ENCODE measurements at places on chromosomes 5 and 9. TPM values are rescaled to one million over a fixed set of nuclear protein-coding genes. Genes with fewer than 3 reads are reported as not detected.

DNA sequence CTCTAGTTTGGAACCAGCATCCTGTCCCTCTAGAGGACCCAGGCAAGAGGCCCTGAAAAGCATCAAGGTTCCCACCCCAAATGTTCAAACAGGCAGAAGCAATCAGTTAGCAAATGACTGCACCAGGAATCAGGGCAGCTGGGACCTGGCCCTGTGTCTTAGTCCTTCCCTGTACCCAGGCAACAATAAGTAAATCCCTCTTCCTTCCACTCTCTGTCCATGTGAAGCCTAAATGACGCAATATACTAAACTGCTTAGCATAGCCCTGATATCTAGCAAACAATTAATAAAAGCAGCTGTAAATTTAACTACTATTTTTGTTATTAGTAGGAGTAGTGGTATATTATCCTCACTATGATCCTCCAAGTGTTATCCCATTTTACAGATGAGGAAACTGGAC is 13.2 kb upstream of the ADRA1B start:
- no peak for DNase-seq

DNA sequence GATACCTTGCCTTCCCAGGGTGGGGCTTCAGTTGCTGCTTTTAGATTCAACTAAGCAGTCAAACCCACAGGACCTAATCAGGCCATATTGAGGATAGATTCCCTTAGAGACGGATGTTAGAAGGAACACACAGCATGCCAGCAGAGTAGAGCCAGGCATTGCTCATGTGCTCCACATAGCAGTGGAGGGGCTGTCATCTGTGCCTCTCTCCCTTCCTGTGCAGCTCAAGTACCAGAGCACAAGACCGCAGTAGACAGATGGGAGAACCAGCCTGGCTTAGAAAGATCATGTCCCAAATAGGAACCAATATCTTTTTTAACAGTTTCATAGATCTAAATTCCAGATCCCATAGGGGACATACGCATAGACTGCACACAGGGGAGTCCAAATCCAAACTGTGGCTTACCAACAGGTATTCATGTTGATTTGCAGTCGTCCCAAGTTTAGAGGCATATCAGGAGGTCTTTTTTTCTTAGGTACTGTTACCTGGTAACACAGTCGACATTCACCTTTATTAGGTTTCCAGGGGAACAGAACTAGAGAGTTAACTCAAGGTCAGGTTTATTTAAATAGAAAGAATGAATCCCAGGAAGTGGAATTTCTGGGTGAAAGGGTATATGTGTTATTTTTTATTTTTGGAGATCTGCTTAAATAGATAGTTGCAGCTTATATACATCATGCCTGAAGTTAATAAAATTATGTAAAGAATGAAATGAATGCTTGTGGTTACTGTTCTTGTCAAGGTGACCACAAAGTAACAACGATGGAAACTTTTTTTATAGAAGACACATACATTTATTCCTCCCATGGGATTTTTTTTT is 43.5 kb upstream of the PCAT7 start:
- no peak for DNase-seq

DNA sequence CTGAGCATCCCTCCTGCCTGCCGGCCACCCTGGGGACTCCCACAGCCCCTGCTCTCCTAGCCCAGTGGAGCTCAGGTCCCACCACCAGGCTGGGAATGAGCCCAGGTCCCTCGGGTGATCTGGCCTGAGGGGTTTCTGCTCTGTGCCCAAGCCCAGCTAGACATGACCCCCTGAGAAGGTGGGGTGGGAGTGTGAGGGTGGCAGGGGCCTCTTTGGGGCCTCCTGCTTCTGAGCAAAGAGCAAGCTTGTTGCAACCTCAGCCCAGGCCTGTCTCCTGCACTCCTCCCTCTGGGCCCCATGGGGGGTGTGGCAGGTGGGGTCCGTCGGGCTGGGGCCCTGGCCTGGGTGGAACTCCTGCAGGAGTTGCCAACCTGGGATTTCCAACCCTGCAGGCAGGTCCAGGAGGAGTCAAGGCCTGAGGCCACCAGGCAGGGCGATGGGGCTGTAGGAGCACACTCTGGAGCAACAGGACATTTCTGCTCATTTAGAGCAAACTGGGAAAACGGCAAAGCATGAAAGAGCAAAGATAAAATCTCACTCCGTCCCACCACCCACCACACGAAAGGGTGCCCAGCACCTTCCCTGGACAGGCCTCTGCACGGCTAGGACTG is 11.4 kb upstream of the NRARP start:
- DNase-seq: peak; percentile 73

DNA sequence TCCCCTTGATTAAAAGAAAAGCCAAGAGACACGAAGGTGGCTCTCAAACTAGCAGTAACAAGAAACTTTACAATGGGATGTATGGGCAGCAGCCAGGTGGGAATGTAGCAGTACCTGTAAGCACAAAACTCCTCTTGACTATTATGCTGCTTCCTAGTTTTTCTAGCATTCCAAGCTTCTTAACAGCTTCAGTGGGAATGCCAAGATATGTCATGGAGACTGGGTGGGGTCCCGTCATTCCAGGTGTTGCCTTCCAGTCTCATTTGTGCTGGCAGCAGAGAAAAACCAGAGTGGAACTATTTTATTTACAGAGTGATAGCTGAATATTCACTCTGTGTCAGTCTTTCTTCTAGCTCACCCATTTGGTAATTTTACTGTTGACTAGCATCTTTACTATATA is 236.6 kb downstream of the ARL15 start:
- DNase-seq: no peak

GRCh38 chr5:168346417-168346816 is 55.0 kb downstream of the WWC1 start:
- no peak for DNase-seq

- DNase-seq: no peak
These were observed 4.6 kb upstream of the FEM1C start for GRCh38 chr5:115549154-115549553.

DNA sequence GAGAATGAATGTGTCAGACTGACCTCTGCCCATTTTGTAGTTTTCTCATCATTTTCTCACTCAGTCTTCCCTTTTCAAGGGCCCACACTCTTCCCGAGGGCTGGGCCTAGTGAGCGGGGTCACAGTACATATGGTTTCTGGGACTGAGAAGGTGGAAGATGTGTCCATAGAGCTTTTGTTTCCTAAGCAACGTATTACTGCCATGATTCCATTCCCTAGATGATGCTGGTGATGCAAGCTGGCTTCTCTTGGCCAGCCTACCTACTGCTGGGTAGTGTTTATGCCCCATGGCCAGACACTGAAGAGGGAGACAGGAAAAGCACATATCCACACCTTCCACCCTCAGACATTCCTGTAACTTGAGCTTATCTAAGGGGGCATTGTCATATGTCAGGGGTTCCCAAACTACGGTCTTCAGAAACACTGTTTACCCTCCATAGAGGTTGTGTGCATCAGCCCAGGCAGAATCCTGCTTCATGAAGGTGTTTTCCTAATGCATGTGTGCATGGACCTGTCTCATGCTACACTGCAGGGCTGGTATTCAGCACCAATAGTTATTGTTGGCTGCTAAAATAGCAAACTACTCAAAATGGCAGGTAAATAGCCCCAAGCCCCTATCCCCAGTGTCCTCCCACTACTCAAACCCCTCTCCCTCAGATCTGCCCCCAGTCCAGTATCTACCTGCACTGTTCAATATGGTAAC is 9.5 kb downstream of the IRF1 start:
- no peak for DNase-seq

- DNase-seq: peak; percentile 75
These were observed 1.3 kb downstream of the SCGB3A1 start for GRCh38 chr5:180589771-180590542.

- no peak for DNase-seq
These were observed 242.3 kb downstream of the EBF1 start for GRCh38 chr5:158857371-158857770.

GRCh38 chr9:37342895-37343294 is 79.6 kb upstream of the GRHPR start:
- no peak for DNase-seq

- DNase-seq: no peak
These were observed 57.8 kb upstream of the RUSC2 start for GRCh38 chr9:35432076-35432475.

PIP5K1B gene
- polyA plus RNA-seq: 2.7 TPM

OR1Q1 gene
- not detected for polyA plus RNA-seq

NAIP gene
- 17.2 TPM for polyA plus RNA-seq
